ENCODE measurements at places on chromosomes 16 and 17. TPM values are rescaled to one million over a fixed set of nuclear protein-coding genes. Genes with fewer than 3 reads are reported as not detected.

GRCh38 chr17:75352079-75352569 is 53.4 kb downstream of the GRB2 start:
- no peaks in the 10 kb centered on the region for H3K27me3 ChIP-seq
- no peak for DNase-seq
- no peak overlapping the region for H3K27ac ChIP-seq
- H3K4me3 ChIP-seq: no peak overlapping the region
- H3K36me3 ChIP-seq: no peaks in the 10 kb centered on the region

DNA sequence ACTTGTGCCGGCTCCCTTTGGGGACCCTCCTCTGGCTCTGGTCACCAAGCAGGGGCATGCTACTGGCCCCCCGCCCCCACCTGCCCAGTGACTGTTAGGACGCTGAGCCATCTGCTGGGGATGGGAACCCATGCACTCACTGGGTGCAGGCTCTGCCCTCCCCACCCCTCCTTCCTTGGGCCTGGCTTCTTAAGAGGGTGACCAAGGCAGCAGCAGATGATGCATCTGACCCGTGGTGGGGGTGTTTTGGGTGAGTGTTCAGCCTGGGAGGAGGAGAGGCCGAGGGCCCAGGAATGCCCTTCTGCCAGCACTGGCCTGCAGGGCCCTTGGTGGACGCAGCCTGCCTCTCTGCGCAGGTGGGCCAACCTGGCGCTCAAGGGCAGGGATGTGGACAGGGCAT is 19.2 kb upstream of the MTSS2 start:
- peaks cover 8% of the 10 kb centered on the region for H3K4me1 ChIP-seq
- H3K36me3 ChIP-seq: no peaks in the 10 kb centered on the region
- no peaks in the 10 kb centered on the region for H3K27me3 ChIP-seq
- no peak overlapping the region for H3K27ac ChIP-seq
- H3K4me3 ChIP-seq: no peak overlapping the region

DNA sequence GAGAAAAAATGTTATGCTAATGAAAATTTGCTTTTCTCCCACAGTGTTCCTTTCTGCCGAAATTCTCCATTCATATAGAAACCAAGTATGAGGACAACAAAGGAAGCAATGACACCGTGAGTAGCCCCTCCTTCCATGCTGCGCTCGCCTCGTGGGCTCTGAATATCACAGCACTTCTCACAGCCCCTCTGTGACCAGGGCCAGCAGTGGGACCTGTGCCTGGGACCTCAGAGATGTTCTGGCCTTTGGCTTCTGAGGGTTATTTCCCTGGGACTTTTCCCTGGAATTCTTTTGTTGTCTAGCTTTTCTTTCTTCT is 139.6 kb upstream of the NOL11 start:
- H3K27me3 ChIP-seq: no peaks in the 10 kb centered on the region
- H3K4me1 ChIP-seq: peaks cover 2% of the 10 kb centered on the region
- no peak overlapping the region for H3K4me3 ChIP-seq

DNA sequence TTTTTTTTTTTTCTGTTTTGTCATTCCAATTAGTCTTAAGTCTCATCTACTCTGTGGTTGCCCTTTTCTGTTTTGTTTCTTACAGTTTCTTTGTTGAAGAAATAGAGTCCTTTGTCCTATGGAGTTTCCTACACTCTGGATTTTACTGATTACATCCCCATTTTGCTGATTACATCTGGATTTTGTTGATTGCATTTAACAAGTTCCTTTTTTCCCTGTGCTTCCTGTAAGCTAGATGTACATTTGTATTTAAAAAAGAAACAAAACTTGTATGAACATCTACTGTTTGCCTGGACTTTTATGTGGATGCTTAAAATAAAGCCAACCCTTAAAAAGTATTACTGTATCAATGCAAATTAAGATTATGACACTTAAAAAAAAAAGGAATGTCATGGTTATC is 147.6 kb downstream of the CHD9 start:
- H3K27ac ChIP-seq: no peak overlapping the region
- H3K4me1 ChIP-seq: no peaks in the 10 kb centered on the region
- no peaks in the 10 kb centered on the region for H3K27me3 ChIP-seq
- H3K36me3 ChIP-seq: peaks cover 4% of the 10 kb centered on the region
- H3K4me3 ChIP-seq: no peak overlapping the region

- no peaks in the 10 kb centered on the region for H3K4me1 ChIP-seq
- no peak overlapping the region for H3K27ac ChIP-seq
Measured at GRCh38 chr17:12395733-12396354, 269.8 kb upstream of the MYOCD start.

- DNase-seq: no peak
- no peaks in the 10 kb centered on the region for H3K36me3 ChIP-seq
- H3K4me3 ChIP-seq: no peak overlapping the region
Measured at GRCh38 chr16:73794994-73795393, 501.6 kb upstream of the PSMD7 start.

GRCh38 chr17:2195729-2196128 is 107.9 kb downstream of the SMG6 start:
- H3K36me3 ChIP-seq: no peaks in the 10 kb centered on the region
- H3K27me3 ChIP-seq: no peaks in the 10 kb centered on the region
- H3K4me1 ChIP-seq: peaks cover 12% of the 10 kb centered on the region
- DNase-seq: no peak

- no peaks in the 10 kb centered on the region for H3K36me3 ChIP-seq
- DNase-seq: no peak
- H3K27me3 ChIP-seq: no peaks in the 10 kb centered on the region
Measured at GRCh38 chr17:46139432-46140210, 53.6 kb downstream of the KANSL1 start.

DNA sequence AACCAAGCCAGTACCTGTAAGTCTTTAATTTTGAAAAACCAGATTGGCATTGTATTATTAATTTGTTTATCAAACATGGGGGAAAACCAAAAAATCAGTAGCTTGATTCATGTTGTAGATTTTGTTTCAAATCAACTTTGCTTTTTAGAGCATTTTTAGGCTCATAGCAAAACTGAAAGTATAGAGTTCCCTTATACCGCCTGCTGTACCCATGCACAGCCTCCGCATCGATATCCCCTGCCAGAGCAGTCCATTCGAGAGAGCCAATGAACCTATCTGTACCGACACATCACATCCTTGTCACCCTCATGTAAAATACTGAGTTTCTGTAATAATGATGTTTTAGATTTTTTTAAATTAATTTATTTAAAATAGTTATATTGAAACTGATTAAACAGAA is 16.2 kb upstream of the MRC2 start:
- no peak overlapping the region for H3K4me3 ChIP-seq
- H3K36me3 ChIP-seq: peaks cover 16% of the 10 kb centered on the region
- DNase-seq: no peak
- no peaks in the 10 kb centered on the region for H3K4me1 ChIP-seq
- no peak overlapping the region for H3K27ac ChIP-seq
- H3K27me3 ChIP-seq: no peaks in the 10 kb centered on the region

GRCh38 chr16:20814784-20815183 is 8.5 kb downstream of the REXO5 start:
- no peaks in the 10 kb centered on the region for H3K4me1 ChIP-seq
- no peaks in the 10 kb centered on the region for H3K27me3 ChIP-seq
- no peak for DNase-seq
- no peak overlapping the region for H3K4me3 ChIP-seq
- no peak overlapping the region for H3K27ac ChIP-seq

GRCh38 chr16:51638339-51639135 is 487.5 kb upstream of the SALL1 start:
- DNase-seq: no peak
- no peak overlapping the region for H3K27ac ChIP-seq
- H3K4me1 ChIP-seq: peaks cover 7% of the 10 kb centered on the region
- H3K4me3 ChIP-seq: no peak overlapping the region

- no peaks in the 10 kb centered on the region for H3K27me3 ChIP-seq
- H3K27ac ChIP-seq: no peak overlapping the region
- no peaks in the 10 kb centered on the region for H3K36me3 ChIP-seq
- H3K4me3 ChIP-seq: no peak overlapping the region
Measured at GRCh38 chr16:72137380-72138063, 34.4 kb downstream of the PMFBP1 start.

The ADAP2 gene
- 0.71 TPM for polyA plus RNA-seq

The FBXW10 gene
- not detected for polyA plus RNA-seq

The ABCA8 gene
- polyA plus RNA-seq: not detected

The TBC1D26 gene
- 1.4 TPM for polyA plus RNA-seq

The CD300H gene
- not detected for polyA plus RNA-seq

Measured in H1 (cell line).